ENCODE measurements at places on chromosomes 13 and 19. TPM values are rescaled to one million over a fixed set of nuclear protein-coding genes. Genes with fewer than 3 reads are reported as not detected.

The CYP2A13 gene
- not detected for total RNA-seq

The TCF3 gene
- total RNA-seq: 16.7 TPM

The C19orf85 gene
- total RNA-seq: not detected

The NLRP5 gene
- total RNA-seq: not detected

The NCLN gene
- total RNA-seq: 13.9 TPM

The SERPINE3 gene
- total RNA-seq: 0.41 TPM

The CRTC1 gene
- total RNA-seq: 7.3 TPM

The ODAD3 gene
- total RNA-seq: 0.41 TPM

The PRTN3 gene
- 1.2 TPM for total RNA-seq

The FBXO27 gene
- 8.6 TPM for total RNA-seq

The CEACAM8 gene
- under 0.01 TPM for total RNA-seq

The LRRC63 gene
- total RNA-seq: 2.0 TPM

The TIMM29 gene
- total RNA-seq: 41.6 TPM

The ARHGEF18 gene
- 26.1 TPM for total RNA-seq

The IGSF23 gene
- total RNA-seq: not detected

The KCNJ14 gene
- 0.82 TPM for total RNA-seq

The NKPD1 gene
- total RNA-seq: 1.2 TPM

The MAP4K1 gene
- 1.2 TPM for total RNA-seq

The SYT5 gene
- total RNA-seq: 33.0 TPM

The CEACAM3 gene
- not detected for total RNA-seq

The ZNF541 gene
- under 0.01 TPM for total RNA-seq

The FREM2 gene
- 1.6 TPM for total RNA-seq

The KIR2DL4 gene
- total RNA-seq: not detected

The FGF22 gene
- total RNA-seq: under 0.01 TPM

The LIM2 gene
- total RNA-seq: not detected

The MEIOSIN gene
- total RNA-seq: not detected

The FAM83E gene
- total RNA-seq: 0.41 TPM

The CCDC169 gene
- 6.9 TPM for total RNA-seq

The SIX5 gene
- 0.82 TPM for total RNA-seq

The IL17D gene
- 12.6 TPM for total RNA-seq

The ZNF285 gene
- 30.2 TPM for total RNA-seq

The RFPL4AL1 gene
- total RNA-seq: not detected

The CBY2 gene
- not detected for total RNA-seq

The ZNF558 gene
- total RNA-seq: 50.1 TPM

The PLIN4 gene
- total RNA-seq: under 0.01 TPM

The CPB2 gene
- total RNA-seq: not detected

The NLRP7 gene
- 0.82 TPM for total RNA-seq

The TNNI3 gene
- 0.41 TPM for total RNA-seq

The RASAL3 gene
- 0.41 TPM for total RNA-seq

The RASIP1 gene
- 2.9 TPM for total RNA-seq

The NPAS1 gene
- total RNA-seq: 2.9 TPM

The KCNN1 gene
- 16.3 TPM for total RNA-seq

The LTBP4 gene
- 25.3 TPM for total RNA-seq

The CRX gene
- total RNA-seq: not detected

The RXFP2 gene
- total RNA-seq: 0.82 TPM

The B3GNT3 gene
- not detected for total RNA-seq

The PLPPR2 gene
- total RNA-seq: 30.6 TPM

The ADAMTS10 gene
- 34.6 TPM for total RNA-seq

The KCTD15 gene
- 69.7 TPM for total RNA-seq

The TLE6 gene
- total RNA-seq: 0.82 TPM

The DZIP1 gene
- 47.3 TPM for total RNA-seq

The C1QTNF9 gene
- under 0.01 TPM for total RNA-seq

The CPAMD8 gene
- total RNA-seq: 4.9 TPM

The AMER2 gene
- 143 TPM for total RNA-seq

The NEK5 gene
- 0.82 TPM for total RNA-seq

The GZMM gene
- 0.41 TPM for total RNA-seq

The APOC1 gene
- 2.9 TPM for total RNA-seq

The EFNA2 gene
- 13.0 TPM for total RNA-seq
